ENCODE measurements at places on chromosomes 3 and 15.

DNA sequence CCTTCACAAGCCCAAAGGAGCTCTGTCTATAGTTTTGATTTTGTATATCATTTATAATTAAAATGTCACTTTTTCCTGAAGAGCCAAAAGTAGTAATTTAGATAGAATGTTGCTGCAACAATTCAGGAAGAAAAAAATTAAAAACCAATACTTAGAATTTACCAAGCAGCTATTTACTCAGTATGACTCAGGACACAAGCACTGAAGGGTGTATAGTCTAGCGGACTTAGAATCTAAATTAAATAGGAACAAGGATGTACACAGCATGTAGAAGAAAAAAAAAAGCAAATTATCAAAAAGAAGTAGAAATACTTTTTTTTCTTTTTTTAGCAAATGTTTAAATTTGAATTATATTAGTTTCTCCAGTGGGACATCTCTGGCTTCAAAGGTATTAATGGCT is 31.6 kb downstream of the PGBD4 start:
- no peak for DNase-seq

- no peak for DNase-seq
Observed at GRCh38 chr3:78427303-78427702, 1340.5 kb downstream of the ROBO1 start.

DNA sequence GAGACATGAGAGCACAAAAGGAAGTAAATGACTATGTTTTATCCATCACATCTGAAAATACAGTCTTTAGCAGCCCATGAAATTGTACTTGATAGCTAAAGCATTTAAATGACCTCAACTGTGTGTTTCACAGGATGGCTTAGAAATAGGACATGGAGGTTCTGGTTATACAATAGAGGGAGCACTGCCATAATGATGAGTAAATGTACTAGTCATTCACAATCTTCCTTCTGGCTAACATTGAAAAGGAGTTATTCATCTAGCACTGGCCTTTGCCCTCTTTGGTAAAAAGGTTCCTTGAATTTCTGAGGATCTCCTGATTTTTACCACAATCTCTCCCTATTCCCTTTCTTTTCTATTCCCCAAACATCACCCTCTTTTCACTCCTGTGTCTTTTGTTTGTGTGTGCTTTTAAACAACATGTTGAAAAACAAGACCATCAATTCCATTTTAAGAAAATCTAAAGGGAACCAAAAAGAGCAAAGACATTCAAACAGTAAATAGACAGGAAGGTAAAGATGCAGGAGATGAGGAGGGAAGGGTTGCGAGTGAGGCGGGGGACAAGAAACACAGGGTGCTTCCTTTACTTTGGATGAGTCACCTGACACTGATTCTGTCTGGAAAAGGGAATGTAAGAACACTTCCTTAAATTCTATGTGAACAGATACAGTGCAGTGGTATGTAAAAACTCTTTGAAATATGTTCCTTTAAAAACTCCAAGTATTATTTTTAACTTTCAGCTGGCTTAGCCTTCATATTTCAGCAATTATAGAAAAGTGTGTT is 619.0 kb downstream of the MECOM start:
- DNase-seq: no peak

- DNase-seq: no peak
Observed at GRCh38 chr3:62277450-62277849, 95.9 kb downstream of the FEZF2 start.

DNA sequence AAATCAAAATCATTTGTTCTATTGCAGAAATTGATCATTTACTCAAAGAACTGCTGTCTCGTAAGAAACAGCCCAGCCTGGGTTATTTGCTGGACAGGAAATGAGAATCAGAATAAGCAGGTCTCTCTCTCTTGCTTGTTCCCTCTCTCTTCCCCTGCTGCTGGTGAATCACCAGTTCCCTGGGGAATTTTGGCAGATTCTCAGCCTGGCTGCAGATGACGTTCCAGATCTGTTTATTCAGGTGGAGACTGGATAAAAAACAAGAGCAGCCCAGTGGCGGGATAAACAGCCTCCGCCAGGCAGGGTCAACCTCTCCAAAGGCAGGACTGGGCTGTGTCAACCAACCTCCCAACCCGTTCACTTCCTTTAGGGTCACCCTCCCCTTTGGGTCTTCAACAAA is 72.1 kb downstream of the LRIG1 start:
- no peak for DNase-seq

DNA sequence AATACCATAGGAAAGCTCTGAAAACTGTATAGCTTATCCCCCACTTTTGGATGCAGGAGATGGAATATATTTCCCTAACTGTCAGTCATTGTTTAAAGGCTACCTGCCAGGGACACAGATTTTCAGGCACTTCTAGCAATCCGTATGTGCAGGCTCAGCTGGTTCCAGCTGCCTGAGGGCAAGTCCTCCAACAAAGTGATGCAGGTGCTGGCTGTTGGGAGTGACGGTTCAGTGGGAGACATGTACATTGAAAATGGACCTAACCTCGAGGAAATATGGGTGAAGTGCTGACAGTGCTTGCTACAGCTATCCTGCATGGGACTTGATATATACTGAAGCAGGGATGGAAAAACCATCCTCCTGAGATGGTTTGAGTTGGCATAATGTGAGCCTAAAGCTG is 153.1 kb upstream of the GAP43 start:
- no peak for DNase-seq

DNA sequence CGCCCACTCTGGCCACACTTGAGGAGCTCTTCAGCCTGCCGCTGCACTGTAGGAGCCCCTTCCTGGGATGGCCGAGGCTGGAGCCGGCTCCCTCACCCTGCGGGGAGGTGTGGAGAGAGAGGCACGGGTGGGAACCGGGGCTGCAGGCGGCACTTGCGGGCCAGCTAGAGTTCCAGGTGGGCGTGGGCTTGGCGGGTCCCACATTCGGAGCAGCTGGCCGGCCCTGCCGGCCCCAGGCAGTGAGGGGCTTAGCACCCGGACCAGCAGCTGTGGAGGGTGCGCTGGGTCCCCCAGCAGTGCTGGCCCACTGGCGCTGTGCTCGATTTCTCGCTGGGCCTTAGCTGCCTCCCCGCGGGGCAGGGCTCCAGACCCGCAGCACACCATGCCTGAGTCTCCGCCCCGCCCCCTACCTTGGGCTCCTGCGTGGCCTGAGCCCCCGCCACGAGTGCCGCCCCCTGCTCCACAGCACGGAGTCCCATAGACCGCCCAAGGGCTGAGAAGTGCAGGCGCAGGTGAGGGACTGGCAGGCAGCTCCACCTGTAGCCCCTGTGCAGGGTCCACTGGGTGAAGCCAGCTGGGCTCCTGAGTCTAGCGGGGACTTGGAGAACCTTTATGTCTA is 71.9 kb downstream of the IL12A start:
- no peak for DNase-seq

- DNase-seq: no peak
Observed at GRCh38 chr3:127748754-127749327, 73.5 kb downstream of the MGLL start.

DNA sequence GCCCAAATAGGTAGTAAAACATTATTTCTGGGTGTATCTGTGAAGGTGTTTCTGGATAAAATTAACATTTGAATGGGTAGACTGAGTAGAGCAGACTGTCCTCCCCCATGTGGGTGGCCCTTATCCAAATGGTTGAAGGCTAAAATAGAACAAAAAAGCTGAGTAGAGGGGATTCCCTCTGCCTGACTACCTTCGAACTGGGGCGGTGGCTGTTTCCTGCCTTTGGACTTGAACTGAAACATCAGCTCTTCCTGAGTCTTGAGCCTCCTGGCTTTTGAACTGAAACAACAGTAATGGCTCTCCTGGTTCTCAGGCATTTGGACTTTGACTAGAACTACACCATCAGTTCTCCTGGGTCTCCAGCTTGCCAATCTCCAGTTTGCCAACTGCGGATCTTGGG is 4.4 kb upstream of the GPR176 start:
- DNase-seq: no peak

DNA sequence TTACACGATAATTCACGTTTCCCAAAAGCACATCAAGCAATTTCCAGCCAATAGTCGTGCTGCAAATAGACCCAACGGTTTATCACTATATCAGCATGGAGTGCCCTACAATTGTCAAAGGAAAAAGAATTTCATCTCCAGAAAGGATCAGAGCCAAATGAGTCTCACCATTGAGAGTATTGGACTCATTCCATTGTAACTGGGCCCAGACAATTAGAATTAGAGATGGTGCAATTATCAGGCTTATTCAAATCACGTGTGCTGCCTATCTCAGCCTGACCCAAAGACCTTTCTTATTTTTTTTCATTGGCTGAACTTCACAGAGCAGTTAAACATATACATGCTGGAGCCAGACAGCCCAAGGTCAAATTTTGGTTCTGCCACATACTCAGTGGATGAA is 87.0 kb upstream of the LRTM1 start:
- no peak for DNase-seq

Data from CD4-positive, alpha-beta memory T cell (primary cell).